Suprapubic skin (tissue), 4 donors: ENCODE measurements at places on chromosomes 6 and 20.

DNA sequence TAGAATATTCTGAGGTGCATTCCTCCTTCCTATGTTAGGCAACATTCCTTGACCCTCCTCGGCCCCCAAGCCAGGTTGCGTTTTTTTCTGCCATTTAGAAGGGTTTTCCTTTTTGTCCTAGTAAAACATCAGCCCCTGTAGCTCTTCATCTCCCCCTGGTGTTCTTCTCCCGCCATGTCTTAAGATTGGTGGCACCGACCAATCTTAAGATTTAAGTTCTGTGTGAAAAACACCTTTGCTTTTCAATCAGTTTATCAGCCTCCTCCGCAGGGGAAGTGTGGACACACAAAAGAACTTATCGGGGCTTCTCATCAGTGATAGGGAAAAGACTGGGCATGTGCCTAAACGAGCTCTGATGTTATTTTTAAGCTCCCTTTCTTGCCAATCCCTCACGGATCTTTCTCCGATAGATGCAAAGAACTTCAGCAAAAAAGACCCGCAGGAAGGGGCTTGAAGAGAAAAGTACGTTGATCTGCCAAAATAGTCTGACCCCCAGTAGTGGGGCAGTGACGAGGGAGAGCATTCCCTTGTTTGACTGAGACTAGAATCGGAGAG lies 719 bp upstream of the EDN1 start:
- DNase-seq, result no peak

- DNase-seq, result no peak
Observed at GRCh38 chr6:151387175-151387970, 4.0 kb downstream of the ZBTB2 start.

DNA sequence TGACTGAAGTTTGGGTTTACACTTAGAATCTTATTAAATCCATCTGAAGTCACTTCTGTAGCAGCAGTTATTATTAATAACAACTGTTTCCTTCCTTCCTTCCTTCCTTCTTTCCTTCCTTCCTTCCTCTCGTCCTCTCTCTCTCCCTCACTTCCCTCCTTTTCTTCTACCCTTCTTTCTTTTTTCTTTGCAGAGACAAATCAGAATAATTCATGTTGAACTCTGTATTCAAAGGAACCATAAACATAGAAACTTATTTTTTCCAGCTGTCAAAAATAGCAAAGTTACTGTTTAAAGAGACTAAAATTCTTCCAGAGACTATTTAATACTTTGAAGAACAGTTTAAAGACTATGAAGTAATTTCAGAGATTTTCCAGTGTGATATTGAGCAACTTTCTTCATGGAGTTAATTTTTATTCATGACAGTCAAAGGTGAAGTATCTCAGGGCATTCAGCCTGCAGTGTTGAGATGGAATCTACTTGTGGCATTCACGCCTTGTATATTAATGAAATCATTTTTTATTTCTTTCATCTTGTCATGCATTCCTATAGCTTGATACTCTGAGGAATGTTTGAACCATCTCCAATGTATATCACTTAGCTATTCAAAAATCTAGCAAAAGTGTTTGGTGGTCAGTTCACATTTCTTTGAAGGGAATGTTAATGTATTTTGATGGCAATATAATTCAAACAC lies 109.7 kb downstream of the BCAS1 start:
- no peak for DNase-seq

GRCh38 chr6:169847901-169848311 lies 96.5 kb downstream of the ERMARD start:
- peak; percentile 4 for DNase-seq

- DNase-seq, result no peak
Observed at GRCh38 chr20:7673841-7674240, 266.4 kb downstream of the HAO1 start.

- DNase-seq, result no peak
Observed at GRCh38 chr6:163962627-163963117, 548.2 kb downstream of the QKI start.

- no peak for DNase-seq
Observed at GRCh38 chr20:1267161-1267560, 1.1 kb downstream of the SNPH start.

DNA sequence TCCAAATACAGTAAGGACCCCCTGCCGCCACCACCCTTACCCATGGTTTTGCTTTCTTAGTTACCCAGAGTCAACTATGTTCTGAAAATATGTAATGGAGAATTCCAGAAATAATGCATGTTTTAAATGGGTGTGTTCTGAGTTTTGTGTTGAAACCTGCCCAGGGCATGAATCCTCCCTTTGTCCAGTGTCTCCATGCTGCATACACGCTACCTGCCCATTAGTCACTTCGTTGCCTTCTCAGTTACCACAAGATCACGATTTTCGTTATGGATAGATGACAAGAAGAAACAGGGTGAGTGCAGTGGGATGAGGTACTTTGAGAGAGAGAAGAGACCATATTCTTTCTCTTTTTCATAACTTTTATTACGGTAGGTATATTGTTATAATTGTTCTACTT lies 10.6 kb downstream of the FARS2 start:
- DNase-seq, result no peak

DNA sequence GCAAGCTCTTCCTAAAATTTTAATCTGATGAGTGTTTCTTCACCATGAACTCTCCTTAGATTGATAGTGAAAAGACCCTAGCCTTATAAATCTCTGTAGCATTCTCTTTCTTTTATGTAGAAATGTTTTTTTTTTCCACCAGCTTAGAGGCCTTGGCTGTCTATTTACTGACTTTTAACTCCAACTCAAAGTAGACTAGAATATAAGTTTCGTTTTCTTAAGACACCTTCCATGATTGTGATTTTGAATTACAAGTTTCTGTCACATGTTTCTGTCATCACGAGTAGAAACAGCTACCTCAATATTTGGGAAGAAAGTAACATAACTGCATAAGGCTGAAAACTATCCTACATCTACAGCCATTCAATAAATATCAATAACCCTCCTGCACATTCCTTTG lies 17.8 kb downstream of the ADGRF4 start:
- DNase-seq, result no peak

DNA sequence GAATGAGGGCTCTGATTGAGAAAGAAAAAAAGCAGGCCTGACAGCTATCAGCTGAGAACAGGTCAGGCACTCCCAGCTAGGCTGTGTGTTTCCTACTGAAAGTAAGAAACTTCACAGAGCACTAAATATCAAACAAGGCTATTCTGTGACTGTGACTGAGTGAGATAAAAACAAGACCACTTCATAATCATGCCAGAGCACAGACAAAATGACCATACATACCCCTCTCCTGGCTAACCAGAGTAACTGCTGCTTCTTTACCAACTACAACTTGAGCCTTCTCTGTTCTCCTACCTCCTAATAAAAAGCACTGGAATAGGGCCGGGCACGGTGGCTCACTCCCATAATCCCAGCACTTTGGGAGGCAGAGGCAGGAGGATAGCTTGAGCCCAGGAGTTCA lies 6.8 kb upstream of the BTN1A1 start:
- DNase-seq, result no peak

- DNase-seq, result no peak
Observed at GRCh38 chr20:63741676-63742380, 2.3 kb downstream of the SLC2A4RG start.

- DNase-seq, result no peak
Observed at GRCh38 chr6:126307849-126308248, 32.1 kb upstream of the CENPW start.

- DNase-seq, result no peak
Observed at GRCh38 chr6:2651961-2652360, 98.8 kb downstream of the MYLK4 start.

DNA sequence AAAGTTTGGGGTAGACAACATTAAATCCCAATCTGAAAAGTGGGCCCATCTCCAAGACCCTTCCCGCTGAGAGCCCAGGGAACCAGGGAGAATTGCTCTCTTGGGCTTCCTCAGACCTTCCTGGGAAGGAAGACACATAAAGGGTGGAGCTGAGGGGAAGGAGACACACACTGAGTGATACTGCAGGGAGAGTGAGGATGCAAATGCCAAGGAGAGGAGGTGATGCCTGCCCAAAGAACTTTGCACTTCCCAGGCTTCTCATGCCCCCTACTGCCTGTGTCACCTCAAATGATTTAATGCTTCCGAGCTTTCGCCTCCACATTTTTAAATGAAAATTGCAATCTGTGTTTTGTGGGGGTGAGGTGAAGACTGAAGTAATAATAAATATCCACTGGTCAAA lies 7.5 kb upstream of the BTN2A1 start:
- no peak for DNase-seq

- DNase-seq, result no peak
Observed at GRCh38 chr6:106591111-106591825, 38.0 kb downstream of the RTN4IP1 start.

DNA sequence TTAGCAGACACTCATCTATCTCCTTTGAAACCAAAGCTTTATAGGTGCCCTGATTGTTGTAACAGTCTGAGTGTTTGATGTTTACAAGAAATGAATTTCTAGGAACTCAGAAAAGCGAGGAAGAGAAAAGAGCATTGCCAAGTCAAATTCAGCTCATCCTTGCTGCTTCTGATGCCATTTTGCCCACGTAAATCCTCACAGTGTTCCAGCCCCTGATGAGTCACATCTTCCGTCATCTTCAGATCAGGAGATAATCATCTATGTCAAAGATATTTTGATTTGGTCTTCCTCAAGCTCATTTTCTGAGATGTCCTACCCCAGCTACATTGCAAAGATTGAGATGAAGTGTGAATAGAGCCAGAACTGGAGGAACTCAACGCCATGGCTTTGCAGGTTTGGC lies 426.2 kb downstream of the BMP2 start:
- no peak for DNase-seq

GRCh38 chr6:113669606-113670005 lies 187.5 kb upstream of the MARCKS start:
- DNase-seq, result no peak

DNA sequence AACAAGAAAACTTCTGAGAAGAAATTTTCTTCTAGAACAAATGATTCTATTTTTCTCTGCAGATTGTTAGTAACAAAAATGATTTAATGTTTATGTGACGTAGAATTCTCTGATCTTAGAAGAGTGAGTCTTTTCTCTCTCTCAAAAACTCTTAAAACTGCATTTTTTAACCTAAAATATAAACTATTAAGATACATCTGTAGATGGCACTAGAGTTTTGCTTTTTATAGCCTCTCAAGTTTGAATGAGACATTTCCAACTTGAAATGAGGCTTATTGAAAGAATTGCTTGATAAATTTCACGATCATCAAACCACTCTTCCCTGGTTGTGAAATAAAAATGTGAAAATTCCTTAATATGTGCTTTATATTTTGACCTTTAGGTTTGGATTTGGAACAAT lies 53.8 kb downstream of the PHF3 start:
- DNase-seq, result no peak

DNA sequence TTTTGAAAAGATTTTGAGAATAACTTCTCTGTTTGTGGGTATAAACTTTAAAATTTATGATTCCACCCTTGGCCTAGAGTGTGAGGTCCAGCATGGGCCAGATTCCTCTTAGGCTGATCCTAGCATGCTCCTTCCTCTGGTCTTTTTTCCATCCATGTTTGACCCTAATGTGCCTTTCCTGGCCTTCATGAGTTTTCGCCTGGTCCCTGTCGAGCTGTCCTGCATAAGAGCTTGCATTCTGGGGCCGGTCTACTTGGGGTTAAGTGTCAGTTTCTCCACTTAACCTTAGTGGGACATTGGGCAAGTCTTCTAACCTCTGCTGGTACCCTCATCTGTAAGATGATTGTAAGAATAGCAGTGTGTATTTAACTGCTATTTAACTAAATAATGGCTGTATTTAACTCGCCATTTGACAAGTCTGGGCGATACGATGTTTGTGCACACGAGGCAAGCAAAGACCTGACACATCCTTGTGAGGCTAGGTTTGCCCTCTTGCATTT lies 40.7 kb upstream of the TAGAP start:
- no peak for DNase-seq

DNA sequence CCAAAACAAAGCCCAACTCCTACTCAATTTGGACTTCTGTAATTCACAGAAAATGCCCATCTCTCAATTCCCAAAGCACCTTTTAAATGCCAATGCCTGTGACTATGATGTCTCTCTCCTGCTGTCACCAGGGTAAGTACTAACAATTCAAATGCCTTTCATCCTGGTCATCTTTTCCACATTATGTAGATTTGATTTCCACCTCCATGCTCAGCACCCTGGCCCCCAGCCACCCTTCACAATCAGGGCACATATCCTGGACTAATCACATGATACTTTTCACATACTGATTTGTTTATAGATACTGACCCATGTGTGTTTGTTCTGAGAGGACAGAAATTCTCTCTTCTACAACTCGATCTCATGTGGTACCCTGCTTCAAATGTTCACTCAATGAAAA lies 236.3 kb downstream of the PTPRK start:
- no peak for DNase-seq

- no peak for DNase-seq
Observed at GRCh38 chr20:40797425-40797824, 108.4 kb upstream of the MAFB start.

GRCh38 chr6:111555036-111555435 lies 50.6 kb downstream of the TRAF3IP2 start:
- DNase-seq, result no peak

GRCh38 chr6:158631678-158632537 lies 12.6 kb downstream of the DYNLT1 start:
- DNase-seq, result peak; percentile 89

DNA sequence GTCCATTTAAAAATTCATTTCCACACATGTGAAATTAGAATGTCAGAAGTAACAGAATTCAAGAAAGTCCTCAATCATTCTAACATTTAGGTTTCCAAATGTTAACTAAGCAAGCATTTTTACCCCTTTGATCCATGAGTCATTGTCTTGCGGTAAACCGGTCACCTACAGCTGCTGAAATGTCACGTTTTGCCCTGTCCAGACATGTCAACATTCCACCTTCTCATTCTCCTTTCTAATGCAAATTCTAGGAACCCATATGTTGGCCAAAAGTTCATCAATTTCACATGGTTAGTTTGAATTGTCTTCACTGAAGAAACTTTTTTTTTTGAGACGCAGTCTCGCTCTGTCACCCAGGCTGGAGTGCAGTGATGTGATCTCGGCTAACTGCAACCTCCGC lies 117.2 kb downstream of the IPCEF1 start:
- DNase-seq, result no peak

- peak; percentile 54 for DNase-seq
Observed at GRCh38 chr6:282177-282866, 10.0 kb upstream of the DUSP22 start.

GRCh38 chr6:43762966-43763695 lies 6.9 kb upstream of the VEGFA start:
- DNase-seq, result no peak

DNA sequence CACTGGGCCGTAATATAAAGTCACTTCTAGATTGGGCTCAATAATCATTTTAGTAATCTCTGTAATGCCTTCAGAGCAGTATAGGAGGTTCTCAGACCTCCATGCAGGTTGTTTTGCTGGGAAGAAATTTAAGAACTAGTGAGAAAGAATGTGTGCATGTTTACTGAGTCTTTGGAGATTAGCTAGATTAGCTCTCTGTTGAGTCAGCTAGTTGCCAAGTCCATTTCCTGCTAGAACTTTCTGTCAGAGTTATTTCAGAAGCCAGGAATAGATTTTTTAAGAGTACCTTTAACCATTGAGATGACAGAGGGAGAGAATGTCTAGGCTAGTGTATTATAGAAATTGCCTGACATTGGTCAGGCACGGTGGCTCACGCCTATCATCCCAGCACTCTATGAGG lies 33.3 kb downstream of the ORC3 start:
- no peak for DNase-seq
